H54 (cell line): ENCODE measurements at places on chromosomes 1 and 21.

DNA sequence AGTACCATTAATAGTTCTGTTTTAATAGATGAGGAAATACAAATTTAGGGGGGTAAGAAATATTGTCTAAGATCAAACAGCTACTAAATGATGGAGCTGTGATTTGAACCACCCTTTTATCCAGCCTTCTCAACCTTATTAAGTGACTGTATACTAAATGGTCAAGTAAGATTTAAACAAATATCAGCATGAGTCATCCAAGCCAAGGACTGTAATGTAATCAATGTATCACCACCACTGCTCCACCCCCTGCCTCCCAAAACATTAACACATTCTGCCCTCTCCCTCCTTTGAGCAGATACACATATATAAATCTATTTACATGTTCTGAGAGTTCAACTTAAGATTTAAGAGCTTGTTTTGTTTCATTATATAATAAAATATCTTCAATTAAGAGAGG is 58.9 kb downstream of the LRRC40 start:
- no peak for DNase-seq

DNA sequence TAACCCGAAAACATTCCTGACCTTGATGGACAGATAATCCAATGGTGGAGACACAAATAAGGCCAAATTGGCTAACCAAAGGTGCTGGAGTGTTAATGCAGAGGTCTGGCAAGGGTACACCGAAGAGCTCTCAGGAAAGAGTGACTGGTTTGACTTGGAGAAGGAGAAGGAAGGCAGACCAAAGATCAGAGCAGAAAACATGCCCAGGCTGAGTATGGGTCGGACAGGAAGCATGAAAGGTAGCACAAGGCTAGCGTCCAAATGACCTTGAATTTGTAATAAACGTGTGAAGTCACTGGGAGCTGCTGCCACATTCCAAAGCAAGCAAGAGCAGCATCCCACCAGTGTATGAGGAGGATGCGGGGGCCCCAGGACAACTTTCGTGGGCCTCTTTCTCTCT is 45.7 kb downstream of the APP start:
- DNase-seq: no peak

DNA sequence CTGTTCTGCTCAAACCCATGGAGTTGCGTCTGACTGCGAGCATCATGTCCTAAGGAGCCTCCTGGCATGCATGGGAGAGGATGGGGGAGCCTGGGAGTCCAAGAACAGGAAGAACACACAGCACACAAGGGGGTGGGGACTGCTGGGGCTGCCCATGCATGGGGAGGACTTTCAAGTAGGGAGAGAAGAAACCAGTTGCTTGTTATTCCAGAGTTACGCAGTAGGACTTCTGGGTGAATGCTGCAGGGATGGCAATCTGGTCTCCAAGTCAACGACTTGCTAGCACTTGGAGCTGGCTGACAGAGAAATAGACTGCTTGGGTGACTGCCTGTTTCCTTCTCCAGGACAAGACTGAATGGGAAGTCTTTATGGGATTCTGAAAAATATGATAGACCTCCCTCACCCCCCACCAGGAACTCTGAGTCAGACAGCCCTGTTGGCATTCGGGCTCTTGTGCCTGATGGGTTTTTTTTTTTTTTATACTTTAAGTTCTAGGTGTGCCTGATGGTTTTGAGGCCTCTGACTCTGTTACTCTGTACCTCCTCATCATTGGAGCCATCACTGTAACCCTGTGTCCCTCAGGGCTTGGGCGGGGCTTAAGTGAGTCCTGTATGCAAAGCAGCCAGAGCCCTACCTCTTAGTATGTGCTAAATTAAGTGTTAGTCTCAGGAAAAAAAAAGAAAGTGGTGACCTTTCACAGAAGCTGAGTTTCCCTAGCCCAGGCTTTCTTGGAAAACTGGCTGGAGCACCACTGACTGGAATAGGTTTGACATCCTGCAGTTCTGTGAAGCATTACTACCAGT is 30.3 kb downstream of the MAP3K21 start:
- DNase-seq: peak; percentile 10

GRCh38 chr1:12336413-12336812 is 106.6 kb downstream of the VPS13D start:
- DNase-seq: no peak

GRCh38 chr1:26862781-26863684 is at the start of gene SFN:
TSS of gene SFN (plus strand) at chr1:26863149. CDS start at chr1:26863213, 64 bp downstream.
- peak; percentile 50 for DNase-seq

- no peak for DNase-seq
These were observed 21.5 kb downstream of the RCAN1 start for GRCh38 chr21:34593423-34593822.

DNA sequence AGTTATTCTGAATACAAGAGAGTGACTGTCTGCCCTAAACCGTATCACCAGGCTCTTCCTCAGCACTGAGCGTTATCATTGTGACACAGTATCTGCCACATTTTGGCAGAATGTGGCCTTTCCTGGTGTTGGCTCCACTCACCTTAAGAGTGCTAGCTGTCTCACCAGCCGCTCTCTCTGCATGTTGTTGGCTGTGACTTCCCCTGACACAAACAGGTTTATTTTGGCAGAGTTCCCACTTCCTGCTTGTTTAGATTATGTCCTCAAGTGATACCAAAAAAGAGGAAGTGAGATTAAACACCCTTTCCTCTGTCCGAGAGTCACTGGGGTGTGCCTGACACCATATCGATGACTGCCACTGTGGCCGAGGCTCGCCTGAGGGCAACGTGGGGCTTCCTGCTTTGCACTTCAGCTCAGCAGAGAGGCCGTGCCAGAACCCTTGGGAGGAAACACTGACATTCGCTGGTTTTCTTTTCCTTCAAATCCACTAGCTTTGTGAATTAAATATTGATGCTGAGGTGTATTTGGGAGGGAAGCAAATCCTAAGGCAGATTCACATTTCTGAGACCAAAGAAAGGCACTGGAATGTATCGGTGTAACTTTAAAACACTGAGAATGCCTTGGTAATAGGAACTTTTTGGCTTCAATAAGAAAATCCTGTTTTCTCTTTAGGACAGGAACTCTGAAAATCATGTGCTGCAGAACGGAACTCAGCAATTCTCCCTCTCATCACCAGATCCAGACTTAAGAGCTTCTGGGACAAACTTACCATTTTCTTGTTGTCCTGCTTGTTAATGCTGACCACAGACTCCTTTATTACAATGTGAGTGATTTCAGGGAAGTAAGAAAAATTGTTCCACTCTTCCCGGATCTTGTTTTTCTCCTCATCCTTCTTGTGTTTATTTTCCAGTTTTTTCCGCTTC is 102.1 kb downstream of the JAK1 start:
- no peak for DNase-seq

DNA sequence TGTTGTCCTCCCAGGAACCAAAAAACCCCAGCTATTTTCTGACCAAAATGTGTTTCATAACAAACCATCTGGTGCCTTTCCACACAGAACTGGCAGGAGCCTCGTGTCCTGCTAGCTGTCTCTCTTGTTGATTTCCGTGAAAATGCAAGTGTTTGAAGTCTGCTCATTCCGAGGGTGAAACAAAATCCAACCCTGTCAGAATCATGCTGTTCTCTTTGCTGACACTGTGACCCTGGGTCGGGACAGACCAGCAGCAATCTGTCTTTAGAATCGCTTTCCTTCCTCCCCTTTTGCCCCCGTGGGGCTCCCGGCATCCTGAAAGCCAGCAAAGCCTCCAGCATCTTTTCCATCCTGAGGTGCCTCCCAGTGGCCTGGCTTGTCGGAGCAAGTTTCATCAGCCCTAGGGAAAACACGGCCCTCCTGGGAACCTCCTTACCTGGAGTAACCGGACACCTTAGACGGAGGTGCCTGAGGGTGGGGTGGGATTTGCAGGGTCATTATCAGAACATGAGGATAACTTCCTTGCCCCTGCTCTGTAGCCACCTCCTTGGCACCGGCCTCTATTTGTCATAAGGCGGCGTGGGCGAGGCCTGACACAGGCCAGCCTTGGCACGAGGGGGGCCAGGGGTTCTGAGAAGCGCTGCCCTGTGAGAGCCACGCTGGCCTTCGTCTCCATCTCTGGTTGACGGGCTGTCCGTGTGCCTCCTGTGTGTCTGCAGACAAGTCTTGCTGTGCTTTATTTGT is 24.9 kb downstream of the LDLRAP1 start:
- peak; percentile 37 for DNase-seq

DNA sequence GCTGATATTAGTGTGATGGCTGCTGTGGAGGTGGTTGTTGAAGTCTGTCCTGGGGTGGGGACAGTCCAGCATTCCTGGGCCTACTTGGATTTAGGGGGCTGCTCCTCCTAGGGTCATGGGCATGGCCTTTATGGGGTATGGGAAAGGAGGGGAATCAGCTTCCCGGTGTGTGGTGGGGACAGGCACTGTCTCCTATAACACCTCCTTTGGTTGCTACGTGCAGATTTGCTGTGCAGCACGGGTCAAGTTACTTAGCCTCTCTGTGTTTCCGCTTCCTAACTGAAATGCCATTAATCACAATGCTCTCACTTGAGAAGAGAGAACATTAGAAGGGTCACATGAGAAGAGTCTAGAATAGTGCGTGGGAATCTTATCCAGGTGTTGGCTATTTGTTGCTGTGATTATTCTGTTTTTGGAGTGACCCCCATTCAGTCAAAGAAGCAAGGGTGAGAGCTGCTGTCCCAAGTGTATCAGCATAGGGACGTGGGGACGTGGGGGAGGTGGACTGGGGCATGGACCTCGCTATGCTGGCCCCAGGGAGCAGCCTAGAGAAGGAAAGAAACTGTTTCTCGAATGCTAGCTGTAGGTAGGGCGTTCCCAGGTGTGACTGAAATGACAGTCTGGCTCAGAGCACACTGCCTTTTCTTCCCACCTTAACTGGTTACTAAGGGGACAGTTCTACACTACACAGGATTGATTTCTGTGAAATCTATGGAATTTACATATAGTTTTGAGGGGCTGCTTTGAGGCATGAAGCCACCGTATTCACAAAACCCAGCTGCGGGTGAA is 19.9 kb downstream of the SOX13 start:
- DNase-seq: no peak
